ENCODE measurements at places on chromosomes 7 and 10.

- no peak for DNase-seq
Observed at GRCh38 chr10:14456218-14456869, 125.6 kb upstream of the FRMD4A start.

- DNase-seq = no peak
Observed at GRCh38 chr10:70442332-70442988, 979 bp upstream of the NODAL start.

- no peak for DNase-seq
Observed at GRCh38 chr10:27624941-27625340, 120.7 kb downstream of the MKX start.

- DNase-seq = no peak
Observed at GRCh38 chr7:106600569-106601373, 60.2 kb downstream of the CCDC71L start.

GRCh38 chr7:48040944-48041652 is 5.8 kb downstream of the C7orf57 start:
- DNase-seq = no peak

DNA sequence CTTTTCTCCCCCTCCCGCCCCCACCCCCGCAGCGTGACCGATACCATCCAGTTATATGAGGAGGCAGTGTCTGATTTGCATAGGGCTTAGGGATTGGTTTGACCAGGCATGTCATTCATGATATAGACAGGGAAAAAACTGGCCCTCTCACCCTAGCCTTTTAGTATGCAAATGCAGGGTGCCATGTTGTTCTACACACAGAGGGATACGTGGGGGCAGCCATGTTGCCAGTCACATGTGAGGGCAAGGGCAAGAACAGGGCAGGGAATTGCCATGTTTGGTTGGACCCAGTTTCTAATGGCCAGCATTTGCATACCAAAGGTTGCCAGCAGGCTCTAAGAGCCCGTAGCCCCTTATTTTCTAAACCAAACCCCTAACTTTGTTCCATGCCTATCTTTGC is 552.1 kb downstream of the SORCS1 start:
- DNase-seq = no peak

- DNase-seq = no peak
Observed at GRCh38 chr7:14055813-14056212, 66.3 kb upstream of the ETV1 start.

GRCh38 chr7:44587843-44588711 is 6.0 kb upstream of the TMED4 start:
- peak; percentile 24 for DNase-seq

- DNase-seq = no peak
Observed at GRCh38 chr10:77504196-77504872, 133.3 kb downstream of the KCNMA1 start.

- no peak for DNase-seq
Observed at GRCh38 chr10:48948470-48949037, 8.9 kb upstream of the LRRC18 start.

DNA sequence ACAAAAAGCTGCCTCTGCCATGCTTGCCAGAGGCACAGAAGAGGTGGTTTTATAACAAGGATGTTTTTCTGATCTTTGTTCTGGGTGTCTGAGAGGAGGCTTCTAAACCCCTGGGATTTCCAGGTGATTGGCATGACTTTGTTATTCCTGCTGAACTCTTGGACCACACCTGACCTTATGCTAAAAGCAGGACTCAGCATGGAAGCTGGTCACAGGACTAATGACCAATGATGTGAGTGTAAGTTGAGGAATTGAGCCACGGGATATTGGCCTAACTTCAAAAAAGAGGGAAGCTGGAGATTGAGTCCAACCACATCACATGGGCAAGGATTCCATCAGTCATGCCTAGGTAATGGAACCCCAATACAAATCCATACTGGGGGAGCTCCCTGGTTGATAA is 437.9 kb downstream of the POM121L12 start:
- no peak for DNase-seq

DNA sequence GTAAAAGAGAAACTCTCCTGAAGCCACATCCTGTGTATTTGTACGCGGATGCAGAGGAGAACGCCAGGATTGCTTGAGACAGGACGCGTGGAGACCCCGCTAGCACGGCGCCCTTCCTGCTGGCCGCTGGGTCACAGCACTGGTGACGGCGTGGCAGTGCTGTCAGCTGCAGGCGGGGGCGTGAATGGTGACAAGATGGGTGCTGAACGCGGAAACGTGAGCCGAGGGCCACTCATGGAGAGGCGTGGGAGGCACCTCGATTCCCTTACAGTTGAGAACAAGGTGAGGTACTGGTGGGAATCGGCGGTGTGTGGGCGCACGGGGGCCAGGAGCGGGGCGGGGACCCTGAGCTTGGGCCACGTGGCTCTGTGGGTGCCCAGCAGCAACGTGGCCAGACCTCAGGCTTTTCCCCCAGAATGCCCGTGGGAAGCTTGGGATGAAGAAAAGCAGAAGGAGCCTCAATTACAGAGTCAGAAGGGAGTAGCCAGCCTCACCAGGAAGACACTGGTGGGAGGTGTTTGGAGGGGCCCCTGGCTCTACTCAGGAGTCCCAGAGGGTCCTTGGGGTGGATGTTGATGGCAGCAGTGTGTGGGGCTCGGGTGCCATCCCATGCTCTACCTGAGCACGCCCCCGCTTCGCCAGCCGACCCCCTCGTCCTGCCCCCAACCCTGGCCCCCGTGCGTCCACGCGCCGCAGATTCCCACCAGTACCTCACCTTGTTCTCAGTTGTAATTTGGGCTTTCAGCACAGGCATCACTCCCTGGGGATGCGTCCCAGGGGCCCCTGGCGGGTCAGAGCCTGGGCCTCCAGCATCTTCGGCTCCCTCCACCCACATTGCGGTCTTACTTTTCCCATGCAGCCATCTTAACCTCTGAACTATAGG is 208.4 kb upstream of the TCERG1L start:
- DNase-seq = no peak

GRCh38 chr10:97207756-97208346 is 22.1 kb upstream of the SLIT1 start:
- DNase-seq = no peak

DNA sequence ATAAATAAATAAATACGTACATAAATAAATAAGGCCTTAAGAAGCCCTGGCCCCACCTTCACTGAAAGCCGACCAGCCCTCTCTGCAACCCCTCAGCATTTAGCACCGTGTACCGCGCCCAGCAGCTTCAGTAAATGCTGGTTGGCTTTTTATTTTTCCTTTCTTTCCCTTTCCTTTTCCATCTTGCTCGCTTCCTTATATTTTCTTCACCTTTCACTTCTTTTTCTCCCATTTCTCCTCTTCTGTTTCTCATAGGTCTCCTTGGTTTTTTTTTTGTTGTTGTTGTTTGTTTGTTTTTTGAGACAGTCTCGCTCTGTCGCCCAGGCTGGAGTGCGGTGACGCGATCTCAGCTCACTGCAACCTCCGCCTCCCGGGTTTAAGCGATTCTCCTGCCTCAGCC is 11.2 kb downstream of the ZAN start:
- DNase-seq = no peak

DNA sequence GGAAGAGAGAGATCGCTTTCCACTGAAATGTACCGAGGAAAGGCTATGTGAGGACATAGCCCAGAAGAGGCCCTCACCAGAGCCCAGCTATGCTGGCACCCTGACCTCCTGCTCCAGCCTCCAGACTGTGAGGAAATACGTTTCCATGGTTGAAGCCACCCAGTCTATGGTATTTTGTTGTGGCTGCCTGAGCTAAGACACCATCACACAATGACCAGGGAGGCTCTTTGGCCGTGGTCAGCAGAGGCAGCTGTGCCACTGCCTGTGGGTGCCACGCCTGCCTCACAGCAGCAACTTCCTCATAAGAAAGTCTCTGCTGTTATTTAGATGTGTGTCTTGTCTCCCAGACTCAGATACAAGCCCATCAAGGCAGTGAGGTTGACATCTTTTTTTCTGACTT is 182.7 kb upstream of the PLXNA4 start:
- DNase-seq = no peak

GRCh38 chr10:113527211-113527906 is 25.5 kb upstream of the HABP2 start:
- no peak for DNase-seq

- peak; percentile 41 for DNase-seq
Observed at GRCh38 chr7:16753932-16754855, 639 bp downstream of the TSPAN13 start.

DNA sequence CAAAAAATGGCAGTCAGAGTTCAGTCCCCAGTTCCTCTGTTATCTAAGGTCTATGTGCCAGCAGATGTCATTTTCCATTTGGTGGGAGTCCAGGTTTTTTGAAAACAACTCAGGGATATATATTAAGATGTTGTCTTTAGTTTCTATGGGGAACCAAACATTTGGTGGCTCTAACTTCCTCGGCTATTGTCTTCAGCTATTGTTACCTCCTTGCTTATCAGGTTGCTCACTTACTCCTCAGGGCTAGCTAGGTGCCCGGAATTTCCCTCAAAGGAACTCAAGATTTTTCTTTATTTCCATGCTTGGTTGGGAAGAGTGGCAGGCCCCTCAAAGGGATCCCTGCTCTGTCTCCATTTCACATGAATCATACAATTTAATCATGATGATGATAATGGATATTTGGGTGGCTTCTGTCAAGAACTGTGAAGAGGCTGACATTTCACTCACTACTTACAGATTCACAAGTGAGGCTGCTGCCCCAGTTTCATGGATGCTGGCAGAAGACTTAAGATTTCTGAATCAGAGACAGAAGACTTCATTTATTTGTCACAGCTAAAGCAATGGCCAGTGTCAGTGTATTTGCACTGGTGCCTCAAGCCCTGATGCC is 182.8 kb downstream of the PKD1L1 start:
- DNase-seq = no peak

- peak; percentile 45 for DNase-seq
Observed at GRCh38 chr7:138089080-138089901, 13.0 kb downstream of the AKR1D1 start.

DNA sequence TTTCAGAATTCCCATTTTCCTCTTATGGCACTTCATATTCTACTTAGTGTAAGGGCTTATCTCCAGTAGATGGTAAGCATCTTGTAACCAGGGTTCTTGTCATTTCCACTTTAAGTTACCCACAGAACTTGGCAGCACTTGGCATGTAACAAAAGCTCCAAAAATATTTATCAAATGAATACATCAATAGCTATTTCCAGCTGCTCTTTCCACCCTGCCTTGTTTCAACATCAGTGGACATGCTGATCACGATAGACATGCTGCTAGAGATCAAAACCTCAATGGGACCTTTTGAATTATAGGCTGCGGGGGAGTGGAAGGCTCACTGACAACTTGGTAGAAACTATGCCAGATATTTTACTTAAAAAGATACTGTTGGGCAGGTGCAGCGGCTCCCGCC is 32.9 kb downstream of the HOXA1 start:
- no peak for DNase-seq

GRCh38 chr7:141522657-141523342 is 28.4 kb upstream of the AGK start:
- DNase-seq = no peak

GRCh38 chr10:76453997-76454396 is 1022.6 kb downstream of the LRMDA start:
- DNase-seq = no peak

GRCh38 chr10:101244321-101245050 is 15.2 kb upstream of the LBX1 start:
- no peak for DNase-seq

GRCh38 chr7:16123117-16123770 is 298.1 kb downstream of the CRPPA start:
- no peak for DNase-seq

DNA sequence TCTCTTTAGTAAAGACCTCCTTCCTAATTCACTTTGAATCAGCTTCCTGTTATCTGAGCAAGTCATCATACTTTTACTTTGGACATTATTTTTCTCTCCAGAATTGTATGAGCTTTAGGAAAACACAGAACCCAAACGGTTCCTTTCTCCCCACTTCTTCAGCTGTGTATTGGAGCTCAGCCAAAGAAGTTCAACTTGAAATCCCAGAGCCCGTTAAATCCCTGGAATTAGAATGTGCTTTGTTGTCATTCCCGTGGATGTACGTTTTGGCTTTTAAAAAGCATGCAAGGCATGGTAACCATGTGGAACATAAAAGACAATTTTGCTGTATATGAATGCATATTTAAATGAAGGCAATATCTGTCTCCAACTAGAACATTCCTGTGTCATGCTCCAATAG is 46.6 kb downstream of the AGMO start:
- no peak for DNase-seq

GRCh38 chr7:6409944-6410693 is 37.6 kb downstream of the DAGLB start:
- no peak for DNase-seq

DNA sequence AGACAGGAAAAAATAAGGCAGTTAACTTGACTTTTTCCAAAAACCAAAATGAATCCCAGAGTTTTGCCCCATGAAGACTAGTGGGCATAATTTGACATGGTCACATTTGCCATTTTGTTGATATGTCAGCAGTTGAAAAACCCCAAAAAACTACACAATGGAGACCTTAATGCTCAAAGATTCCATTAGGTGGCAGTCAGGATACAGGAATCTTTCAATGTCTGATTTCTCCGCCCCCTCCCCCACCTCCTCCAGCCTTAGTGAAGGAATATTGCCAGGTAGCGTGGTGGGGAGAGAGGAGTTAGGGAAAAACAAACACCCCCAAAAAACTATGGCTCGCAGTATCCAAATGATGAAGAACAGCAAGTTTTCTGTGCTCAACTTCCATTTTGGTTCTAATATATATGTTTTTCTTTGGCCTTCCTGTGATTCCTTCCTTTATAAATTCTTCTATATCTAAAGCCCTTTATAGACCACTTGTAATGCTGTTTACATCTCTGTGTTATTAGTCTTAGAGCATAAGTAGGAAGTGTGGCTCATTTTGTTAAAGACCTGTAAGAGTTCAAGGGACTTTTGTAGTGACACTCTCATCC is 6.7 kb upstream of the SMNDC1 start:
- DNase-seq = peak; percentile 70

DNA sequence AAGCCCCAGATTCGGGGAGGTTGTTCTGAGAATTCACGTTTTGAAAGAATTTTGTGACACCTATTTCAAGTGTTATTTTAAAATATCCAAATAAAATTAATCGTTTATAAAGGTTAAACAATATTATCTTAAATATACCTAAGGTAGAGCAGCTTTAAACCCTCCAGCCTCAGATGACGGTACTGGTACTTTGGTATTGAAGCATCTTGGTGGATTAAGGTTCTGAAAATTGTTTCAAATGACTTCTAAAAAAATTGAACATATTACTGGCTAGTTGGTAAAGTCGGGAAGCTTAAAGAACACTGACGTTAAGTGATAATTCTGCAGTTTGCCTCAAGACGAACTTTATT is 392 bp upstream of the HUS1 start:
- DNase-seq = no peak

DNA sequence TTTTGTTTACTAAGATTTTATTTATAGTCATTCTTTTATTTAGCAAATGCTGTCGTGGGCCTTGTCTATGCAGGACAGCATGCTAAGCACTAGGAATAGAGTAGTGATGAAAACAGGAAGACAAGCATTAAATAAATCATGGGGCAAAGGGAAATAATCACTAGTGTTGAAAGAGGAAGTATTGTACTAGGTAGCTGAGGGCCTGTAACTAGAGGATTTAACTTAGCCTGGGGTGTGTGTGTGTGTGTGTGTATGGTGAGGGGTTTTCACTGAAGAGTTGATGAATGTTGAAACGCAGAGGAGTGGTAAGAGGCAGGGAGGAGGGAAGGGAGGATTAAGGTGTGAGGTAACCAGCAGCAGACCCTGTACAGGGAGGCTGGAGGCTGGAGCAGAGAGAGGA is 446.4 kb downstream of the SDK1 start:
- no peak for DNase-seq

- no peak for DNase-seq
Observed at GRCh38 chr10:3782451-3783315, 2.3 kb downstream of the KLF6 start.

- DNase-seq = peak; percentile 82
Observed at GRCh38 chr10:90847436-90847835, 10.4 kb downstream of the HTR7 start.
